ENCODE measurements at places on chromosomes 2 and 18.

DNA sequence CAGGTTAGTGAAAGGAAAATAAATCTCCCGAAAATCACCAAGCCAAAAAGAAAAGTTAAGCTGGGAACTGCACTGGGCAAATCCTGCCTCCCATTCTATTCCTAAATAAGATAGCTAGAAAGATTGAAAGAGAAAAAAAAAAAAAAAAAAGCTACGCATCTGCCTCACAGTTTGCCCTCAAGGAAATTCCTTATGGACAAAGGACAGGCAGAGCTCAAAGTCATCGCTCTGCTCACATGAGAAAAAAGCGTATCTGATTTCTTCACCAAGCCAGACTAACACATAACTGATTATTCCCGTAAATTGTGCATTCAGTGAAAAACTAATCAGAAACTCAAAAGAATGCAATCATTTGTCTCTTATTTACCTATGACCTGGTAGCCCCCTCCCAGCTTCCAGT, 50.0 kb downstream of the PUM2 start:
- DNase-seq = no peak

- DNase-seq = no peak
Observed at GRCh38 chr2:75079575-75079974, 119.7 kb downstream of the TACR1 start.

DNA sequence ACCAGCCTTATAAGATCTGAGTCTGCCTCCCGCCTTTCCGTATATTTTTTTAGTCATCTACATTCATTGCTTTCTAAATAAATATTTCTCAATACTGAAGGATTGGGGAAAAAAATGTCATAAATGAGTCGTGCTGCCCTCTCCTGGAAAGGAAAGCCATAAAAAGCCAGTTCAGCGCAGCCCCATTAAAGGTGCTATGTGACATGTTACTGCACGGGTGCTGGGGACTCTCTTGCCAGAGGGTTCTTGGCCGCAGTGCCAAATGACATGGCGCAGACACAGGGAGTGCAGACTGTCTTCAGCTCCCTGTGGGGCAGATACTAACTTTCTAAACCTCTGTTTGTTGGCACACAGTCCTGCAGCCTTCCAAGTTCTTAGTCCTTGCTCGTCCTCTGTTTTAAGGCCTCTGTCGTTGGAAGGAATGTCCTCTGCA, 53.7 kb upstream of the MAP3K20 start:
- DNase-seq = no peak

DNA sequence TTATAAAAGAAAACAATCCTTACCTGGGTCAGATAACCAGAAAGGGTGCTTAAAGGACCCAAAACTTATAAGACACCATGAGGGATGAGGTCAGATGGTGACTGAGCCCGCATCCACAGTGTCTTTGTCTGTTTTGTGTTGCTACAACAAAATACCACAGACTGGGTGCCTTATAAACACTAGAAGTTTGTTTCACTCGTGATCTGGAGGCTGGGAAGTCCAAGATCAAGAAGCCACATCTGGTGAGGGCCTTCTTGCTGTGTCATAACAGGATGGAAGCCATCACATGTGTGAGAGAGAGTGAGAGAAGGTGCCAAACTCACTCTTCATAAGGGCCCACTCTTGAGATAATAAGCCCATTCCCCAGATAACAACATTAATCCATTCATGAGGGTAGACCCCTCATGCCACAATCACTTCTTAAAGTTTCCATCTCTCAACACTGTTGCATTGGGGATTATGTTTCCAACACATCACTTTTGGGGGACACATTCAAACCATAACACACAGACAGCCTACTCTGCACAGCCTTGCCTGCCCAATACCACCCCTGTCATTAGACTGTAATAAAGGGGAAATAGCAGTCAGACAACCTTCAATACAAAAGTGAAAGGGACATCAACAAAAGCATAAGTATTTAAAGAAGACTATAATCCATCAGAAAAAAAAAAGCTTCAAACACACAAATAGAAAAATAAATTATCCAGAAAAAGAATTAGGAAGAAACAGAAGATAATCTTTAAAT, 249.8 kb downstream of the ANAPC1 start:
- DNase-seq = no peak

DNA sequence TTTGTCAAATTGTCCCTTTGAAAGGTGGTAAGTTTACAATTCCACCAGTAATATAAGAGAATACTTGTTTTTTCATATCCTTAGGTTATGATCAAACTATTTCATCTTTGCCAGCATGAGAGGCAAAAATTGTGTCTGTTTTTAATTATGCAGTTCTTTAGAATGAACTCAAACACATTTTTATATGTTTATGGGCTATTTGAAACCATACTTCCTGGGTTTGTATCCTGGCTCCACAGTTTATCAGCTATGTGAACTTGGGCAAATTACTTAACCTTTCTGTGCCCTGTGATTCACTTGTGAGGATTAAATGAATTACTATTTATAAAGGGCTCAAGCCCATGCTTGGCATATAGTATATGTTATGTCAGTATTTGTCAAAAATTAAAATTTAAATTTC, 109.4 kb downstream of the TANC1 start:
- no peak for DNase-seq

- DNase-seq = no peak
Observed at GRCh38 chr18:38883111-38883510, 1317.5 kb upstream of the CELF4 start.

DNA sequence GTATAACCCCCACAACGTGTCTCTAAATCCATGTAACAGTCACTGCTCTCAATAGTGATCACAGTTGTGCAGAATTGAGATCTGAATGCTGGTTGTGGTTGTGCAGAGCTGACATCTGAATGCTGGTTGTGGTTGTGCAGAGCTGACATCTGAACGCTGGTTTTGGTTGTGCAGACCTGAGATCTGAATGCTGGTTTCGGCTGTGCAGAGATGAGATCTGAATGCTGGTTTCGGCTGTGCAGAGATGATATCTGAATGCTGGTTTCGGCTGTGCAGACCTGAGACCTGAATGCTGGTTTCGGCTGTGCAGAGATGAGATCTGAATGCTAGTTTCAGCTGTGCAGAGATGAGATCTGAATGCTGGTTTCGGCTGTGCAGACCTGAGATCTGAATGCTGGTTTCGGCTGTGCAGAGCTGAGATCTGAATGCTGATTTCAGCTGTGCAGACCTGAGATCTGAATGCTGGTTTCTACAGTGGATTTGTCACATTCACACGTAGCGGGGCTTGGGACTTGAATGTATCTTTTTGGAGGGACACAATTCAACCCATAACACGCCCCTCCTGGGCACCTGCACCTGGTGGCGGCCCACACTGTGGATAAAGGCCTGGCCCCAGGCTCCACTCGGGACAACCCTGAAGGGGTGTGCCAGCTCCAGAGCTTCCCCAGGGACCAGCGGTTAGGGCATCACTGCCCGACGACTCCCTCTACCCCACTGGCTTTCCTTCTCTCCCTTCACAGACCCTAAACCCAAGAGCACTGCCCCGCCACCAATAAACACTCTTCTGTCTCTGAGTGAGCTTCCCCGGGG, 51.1 kb upstream of the SLC66A3 start:
- no peak for DNase-seq

DNA sequence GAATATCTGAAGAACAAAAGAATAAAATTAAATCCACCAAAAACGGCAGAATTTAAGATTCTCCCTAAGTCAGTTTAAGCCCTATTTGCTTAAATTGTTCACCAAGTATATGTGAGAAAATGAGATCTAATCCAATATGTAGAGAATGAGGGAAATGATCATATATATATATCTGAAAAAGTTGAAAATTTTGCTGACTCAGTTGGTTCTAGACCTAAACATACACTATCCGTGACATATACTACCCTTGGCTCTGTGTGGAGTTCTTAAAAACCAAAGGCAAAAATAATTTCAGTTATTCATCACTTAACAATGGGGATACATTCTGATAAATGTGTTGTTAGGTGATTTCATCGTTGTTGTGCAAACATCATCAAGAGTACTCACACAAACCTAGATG, 7.3 kb downstream of the SS18 start:
- no peak for DNase-seq

- no peak for DNase-seq
Observed at GRCh38 chr2:60899230-60899891, 18.0 kb downstream of the REL start.

DNA sequence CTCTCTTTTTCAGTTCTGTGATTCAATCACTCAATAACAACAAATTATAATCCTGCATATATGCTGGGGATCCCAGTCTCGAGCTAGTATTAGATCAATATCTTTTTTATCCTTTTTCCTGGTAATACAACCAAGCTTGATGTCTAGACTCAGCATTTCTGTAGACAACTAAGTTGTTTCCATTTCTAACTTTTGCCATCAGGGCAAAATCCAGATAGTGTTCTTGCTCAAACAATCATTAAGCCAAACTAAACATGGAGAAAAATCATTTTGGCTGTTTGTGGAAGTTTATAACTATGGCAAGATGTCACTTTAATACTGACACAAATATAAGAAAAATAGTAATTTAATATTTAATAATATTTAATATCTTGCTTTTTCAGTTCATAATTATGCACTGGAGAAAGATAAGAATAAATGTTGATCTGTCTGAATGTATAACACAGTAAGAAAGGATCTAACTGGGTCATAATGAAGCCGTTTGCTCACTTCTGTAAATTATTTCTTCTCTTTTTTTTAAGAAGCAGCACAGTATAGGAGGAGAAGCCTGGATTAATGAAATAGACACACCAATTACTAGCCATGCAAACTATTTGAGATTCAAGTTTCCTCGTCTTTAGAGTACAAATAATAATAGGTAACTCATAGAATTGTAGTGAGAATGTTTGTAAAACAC, 979.1 kb downstream of the LRP1B start:
- no peak for DNase-seq

GRCh38 chr2:220192994-220193753, 565.7 kb downstream of the SLC4A3 start:
- no peak for DNase-seq

DNA sequence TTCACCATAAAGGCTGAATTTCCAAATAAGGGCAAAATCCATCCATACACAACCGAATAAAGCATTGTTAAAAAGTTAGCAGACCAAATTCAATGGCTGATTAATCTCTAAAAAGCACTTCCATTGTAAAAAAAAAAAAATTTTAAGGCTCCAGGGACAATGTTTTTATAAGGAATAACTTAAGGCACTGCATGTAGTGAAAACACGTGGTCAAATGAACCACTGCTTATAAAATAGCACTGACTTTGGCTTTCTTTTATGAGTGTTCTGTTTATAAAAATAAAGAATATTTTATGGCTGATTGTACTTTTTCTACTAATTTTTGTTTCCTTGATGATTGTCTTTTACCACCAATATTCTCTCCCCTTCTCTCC, 409.3 kb upstream of the KCNH7 start:
- DNase-seq = no peak

- DNase-seq = no peak
Observed at GRCh38 chr2:117087535-117088291, 726.8 kb upstream of the DDX18 start.

- DNase-seq = no peak
Observed at GRCh38 chr2:175371378-175371777, 189.9 kb upstream of the ATP5MC3 start.

GRCh38 chr2:105574796-105575344, 169.8 kb upstream of the NCK2 start:
- DNase-seq = no peak

- DNase-seq = no peak
Observed at GRCh38 chr2:127314193-127314988, 20.4 kb upstream of the ERCC3 start.

- no peak for DNase-seq
Observed at GRCh38 chr2:203987959-203988358, 51.4 kb downstream of the ICOS start.

DNA sequence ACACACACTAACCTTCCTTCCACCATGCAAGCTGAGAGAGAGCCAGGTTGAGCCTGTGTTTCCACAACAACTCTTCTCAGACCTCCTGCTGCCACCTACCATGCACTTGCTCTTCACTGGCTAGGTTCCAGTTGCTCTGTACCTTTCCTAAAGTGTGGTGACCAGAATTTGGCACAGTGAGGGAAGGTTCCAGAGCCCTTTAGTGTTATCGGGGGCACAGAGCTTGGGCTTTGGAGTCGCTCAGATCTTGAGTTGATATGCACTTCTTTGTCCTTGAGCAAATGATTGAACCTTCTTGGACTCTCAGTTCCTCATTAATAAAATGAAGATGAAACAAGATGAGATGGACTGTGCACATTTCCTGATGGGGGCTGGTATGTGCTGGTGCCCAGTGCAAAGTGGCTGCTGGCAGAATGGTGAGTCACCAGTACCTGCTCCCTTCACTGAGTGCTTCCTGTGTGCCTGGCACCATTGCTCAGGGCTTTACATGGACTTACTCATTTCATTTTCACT, 47.1 kb downstream of the NEDD4L start:
- no peak for DNase-seq

DNA sequence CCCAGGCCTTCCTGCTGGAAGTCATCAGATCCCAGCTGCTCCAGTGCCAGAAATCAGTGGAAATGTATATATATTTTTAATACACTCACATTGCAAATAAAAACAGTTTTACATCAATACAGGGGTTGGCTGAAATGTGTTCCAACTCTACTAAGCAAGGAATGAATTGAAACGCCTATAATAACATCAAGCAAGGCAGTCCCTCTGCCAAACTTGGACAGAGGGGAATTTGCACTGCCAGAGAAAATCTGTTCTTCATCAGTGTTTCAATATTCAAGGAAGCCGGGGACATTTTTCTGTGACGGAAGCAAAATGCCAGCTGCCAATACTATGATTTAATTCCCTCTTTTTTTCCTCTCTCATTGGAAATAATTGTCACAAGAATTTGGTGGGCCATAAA, 335.3 kb downstream of the TNS1 start:
- DNase-seq = no peak

DNA sequence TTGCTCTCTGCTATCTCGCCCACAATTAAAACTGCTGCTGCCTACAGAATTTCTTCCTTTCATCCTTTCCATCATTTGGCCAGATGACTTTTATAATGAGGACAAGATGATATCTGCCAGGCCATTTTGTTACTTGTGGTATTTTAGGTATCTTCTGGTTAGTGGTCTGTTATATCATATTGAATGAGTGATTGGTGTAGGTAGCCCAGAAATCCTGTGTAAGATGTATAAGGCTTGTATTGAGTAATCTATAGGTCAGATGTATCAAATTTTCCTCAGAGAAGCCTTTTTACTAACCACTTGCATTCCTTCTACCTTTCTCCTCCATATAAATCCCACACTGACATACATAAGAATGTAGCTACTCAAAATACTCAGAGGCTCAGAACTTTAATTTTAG, 118.3 kb downstream of the UBR3 start:
- no peak for DNase-seq

- no peak for DNase-seq
Observed at GRCh38 chr2:84702941-84703340, 177.9 kb downstream of the TRABD2A start.

- peak; percentile 66 for DNase-seq
Observed at GRCh38 chr2:101151146-101151858, at the start of gene TBC1D8. TBC1D8 (minus strand) TSS chr2:101151382; CDS start chr2:101151253, 129 bp downstream.
